ENCODE measurements at places on chromosomes 2 and 18.

DNA sequence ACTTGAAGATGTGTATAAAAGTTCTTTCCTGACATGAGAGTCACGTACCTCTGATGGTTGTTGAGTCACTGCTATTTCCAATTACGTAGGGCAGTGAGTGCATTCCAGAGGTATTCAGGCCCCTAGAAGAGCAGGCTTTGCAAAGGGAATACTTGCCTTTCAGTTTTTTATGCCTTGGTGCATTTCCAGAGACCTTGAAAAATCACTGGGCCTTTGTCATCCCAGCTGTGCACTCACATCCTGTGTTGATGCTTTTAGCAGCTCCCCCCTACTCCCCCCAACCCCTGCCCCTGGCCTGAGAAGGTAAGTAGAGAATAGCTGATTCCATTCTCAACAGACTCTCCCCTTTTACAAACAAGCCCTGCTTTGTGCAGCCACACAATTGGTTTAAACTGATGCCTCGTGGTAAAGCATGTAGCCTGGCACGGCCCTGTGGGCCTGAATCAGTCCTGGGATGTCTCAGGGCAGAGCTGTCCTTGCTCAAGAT lies 174.2 kb downstream of the PRPF40A start:
- peak; percentile 97 for DNase-seq

DNA sequence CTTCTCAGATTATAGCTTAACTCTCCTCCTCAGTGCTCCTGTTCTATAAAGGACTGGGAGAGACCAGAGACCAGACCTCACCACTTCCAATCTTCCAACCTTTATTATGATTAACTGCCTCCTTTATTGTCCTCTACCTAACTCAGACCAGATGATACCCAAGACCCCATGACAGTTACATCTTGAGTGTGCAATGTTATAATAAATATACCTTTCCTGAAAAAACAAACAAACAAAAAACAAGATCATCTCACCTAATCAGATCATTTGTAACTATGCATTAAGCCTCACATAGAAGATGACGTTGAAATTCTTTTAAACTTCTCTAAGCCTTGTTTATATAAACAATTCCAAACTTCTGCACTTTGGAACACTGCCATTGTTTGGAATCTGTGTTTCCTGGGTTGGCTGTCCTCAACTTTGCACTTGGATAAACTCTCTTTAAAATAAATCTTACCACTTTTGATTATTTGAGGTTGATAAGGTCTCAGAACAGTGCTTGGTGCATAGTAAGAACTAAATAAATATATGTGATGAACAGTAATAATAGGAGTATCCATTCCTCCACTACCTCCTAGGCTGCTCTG lies 342.7 kb downstream of the TDRD15 start:
- peak; percentile 1 for DNase-seq

DNA sequence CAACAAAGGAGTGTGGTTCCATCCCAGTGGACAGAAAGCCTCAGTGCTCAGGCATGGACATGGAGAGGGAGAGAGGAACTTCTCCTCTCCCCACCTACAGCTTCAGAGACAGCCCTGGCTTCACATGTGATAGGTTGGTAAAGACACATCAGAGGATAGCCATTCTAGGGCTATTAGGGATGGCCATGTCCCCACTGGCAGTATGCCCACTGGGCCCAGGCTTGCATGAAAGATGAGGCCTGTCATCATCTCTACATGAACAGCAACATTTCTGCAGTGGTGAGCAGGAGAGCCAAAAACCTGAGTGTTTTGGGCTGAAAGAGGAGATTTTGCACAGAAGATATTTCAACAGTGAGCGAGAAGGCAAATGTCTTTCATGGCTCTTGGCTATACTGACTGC lies 517.2 kb downstream of the NR4A2 start:
- no peak for DNase-seq

GRCh38 chr2:101418460-101419095 lies 31.3 kb upstream of the CREG2 start:
- DNase-seq = no peak

- peak; percentile 62 for DNase-seq
These were observed 3.4 kb downstream of the ZEB2 start for GRCh38 chr2:144516411-144516980.

All from EH (cell line).